ENCODE measurements at places on chromosomes 16 and 17. TPM values are rescaled to one million over a fixed set of nuclear protein-coding genes. Genes with fewer than 3 reads are reported as not detected.

The KCNG4 gene
- 0.12 TPM for total RNA-seq

The FBXL19 gene
- total RNA-seq, result 46.4 TPM

The SPATA22 gene
- not detected for total RNA-seq

The HCRT gene
- total RNA-seq, result not detected

The ABCC11 gene
- 0.07 TPM for total RNA-seq

The SOX9 gene
- total RNA-seq, result 19.0 TPM

The TRIM72 gene
- total RNA-seq, result not detected

The MSLN gene
- 0.81 TPM for total RNA-seq

The ZPBP2 gene
- not detected for total RNA-seq

The LPCAT2 gene
- total RNA-seq, result 18.9 TPM

The PIMREG gene
- total RNA-seq, result 7.6 TPM

The RMI2 gene
- total RNA-seq, result 41.3 TPM

The DPEP2 gene
- total RNA-seq, result not detected

The HAP1 gene
- 11.6 TPM for total RNA-seq

The FAAP100 gene
- total RNA-seq, result 33.5 TPM

The NOS2 gene
- 1.1 TPM for total RNA-seq

The SHISA6 gene
- total RNA-seq, result 2.4 TPM

The EMP2 gene
- total RNA-seq, result 57.9 TPM

The DBNDD1 gene
- total RNA-seq, result 11.6 TPM

The TBC1D28 gene
- not detected for total RNA-seq

The ZNF174 gene
- total RNA-seq, result 10.8 TPM

The TBC1D3E gene
- not detected for total RNA-seq

The CPSF4L gene
- total RNA-seq, result not detected

The BAHCC1 gene
- total RNA-seq, result 74.3 TPM

The SLC9A5 gene
- 1.0 TPM for total RNA-seq

The CCL23 gene
- total RNA-seq, result not detected

The CYGB gene
- total RNA-seq, result 10.0 TPM

The TBC1D3D gene
- 0.60 TPM for total RNA-seq

The TEKT3 gene
- total RNA-seq, result 1.3 TPM

The KRT32 gene
- total RNA-seq, result 0.83 TPM

The CES5A gene
- total RNA-seq, result not detected

The CDRT15 gene
- not detected for total RNA-seq

The CTRL gene
- total RNA-seq, result 1.4 TPM

The C1QL1 gene
- total RNA-seq, result 15.6 TPM

The NPB gene
- 0.64 TPM for total RNA-seq

The TMC7 gene
- 1.4 TPM for total RNA-seq

The TP53TG3F gene
- not detected for total RNA-seq

The ASGR1 gene
- 9.7 TPM for total RNA-seq

The TRAP1 gene
- 138 TPM for total RNA-seq

The CD300E gene
- not detected for total RNA-seq

The ENPP7 gene
- total RNA-seq, result 20.5 TPM

The PPL gene
- 142 TPM for total RNA-seq

The USP10 gene
- total RNA-seq, result 110 TPM

The OTOP3 gene
- total RNA-seq, result 1.3 TPM

The EVI2B gene
- total RNA-seq, result not detected

The RNFT1 gene
- total RNA-seq, result 27.4 TPM

The PLEKHH3 gene
- total RNA-seq, result 29.1 TPM

The PKMYT1 gene
- 25.1 TPM for total RNA-seq

The TNFAIP1 gene
- 37.8 TPM for total RNA-seq

The PRKCB gene
- 0.95 TPM for total RNA-seq

The KRTAP4-11 gene
- not detected for total RNA-seq

The EVPLL gene
- not detected for total RNA-seq

The RCVRN gene
- not detected for total RNA-seq

The ABI3 gene
- 0.31 TPM for total RNA-seq

The ALDH3A1 gene
- 0.77 TPM for total RNA-seq

The ITGB3 gene
- 1.6 TPM for total RNA-seq

The RPAIN gene
- 65.2 TPM for total RNA-seq

All from type B pancreatic cell (in vitro differentiated cells).